Dermis microvascular lymphatic vessel endothelial cell (primary cell): ENCODE measurements at places on chromosomes 2 and 18. TPM values are rescaled to one million over a fixed set of nuclear protein-coding genes. Genes with fewer than 3 reads are reported as not detected.

- no peak for DNase-seq
Measured at GRCh38 chr2:42443718-42444399, 49.9 kb downstream of the KCNG3 start.

DNA sequence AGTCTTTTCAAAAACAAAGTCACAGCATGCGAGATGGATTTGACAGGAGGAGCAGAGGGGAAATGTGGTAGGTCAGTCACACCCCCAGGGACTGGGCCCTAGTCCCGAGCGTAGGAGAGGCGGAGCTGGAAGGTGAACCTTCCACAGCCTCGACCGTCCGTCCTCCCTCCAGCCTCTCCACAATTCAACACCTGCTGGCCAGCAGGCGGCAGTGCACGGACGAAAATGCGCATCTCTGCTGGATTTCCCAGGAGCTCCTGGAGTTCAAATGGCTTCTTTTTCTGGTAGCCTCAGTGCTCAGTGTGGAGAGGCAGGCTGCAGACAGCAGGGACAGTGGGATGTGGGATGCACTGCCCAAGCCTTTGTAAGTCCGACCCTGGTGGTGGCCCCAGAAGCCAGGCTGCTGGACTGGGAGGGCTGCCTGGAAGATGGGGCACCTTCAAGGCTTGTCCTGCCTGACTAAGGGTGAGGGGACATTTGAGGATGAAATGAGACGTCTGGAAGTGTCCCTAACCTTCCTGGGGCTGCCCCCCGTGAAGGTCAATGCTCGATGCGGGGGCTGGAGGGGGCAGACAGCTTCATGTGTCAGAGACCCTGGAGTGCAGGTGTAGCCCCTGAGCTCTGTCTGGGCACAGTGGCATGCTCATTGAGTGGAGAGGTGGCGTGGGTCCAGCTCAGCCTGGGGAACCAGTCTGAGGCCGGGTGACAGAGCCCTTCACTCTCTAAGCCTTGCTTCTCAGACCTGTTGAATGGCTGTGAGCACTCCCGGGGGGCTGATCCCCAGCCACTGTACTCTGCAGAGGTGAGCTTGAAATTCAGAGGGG, 189.5 kb downstream of the TFCP2L1 start:
- peak; percentile 58 for DNase-seq

DNA sequence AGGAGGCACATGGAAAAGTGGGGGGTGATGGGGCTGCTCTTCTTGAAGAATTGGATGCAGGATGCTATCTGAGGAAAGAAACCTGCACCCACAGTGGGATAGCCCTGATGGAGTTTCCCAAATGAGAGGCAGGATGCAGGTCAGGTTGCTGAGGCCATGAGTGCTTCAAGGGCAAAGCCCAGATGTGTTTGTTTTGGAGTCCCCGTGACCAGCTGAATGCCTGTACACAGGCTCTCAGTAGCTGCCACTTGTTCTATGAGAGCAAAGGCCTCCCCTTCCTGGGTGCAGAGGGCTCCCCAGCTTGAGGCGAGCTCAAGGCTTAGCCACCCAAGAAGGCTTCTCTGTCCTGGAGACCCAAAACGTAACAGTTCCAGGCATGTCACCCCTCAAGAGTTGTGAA, 192.7 kb downstream of the SEPTIN10 start:
- DNase-seq = no peak

DNA sequence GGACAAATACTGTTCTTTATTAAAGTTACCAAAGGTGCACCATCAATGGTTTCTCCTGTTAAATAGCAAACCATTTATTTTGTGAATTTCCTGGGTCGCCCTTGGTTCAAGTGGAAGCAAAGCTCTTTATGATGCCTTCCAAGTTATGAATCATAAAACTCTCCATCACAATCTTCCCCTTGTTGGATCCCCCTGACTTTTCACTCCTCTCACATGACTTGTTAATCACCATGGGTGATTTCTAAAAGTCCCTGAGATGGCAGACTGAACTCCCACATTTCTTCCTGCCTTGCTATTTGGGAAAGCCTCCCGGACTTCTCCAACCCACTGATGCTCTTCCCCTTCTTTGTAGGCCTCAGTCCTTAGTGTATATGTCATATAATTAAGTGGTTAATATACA, 176.0 kb downstream of the THADA start:
- no peak for DNase-seq

GRCh38 chr2:16466133-16466820, 199.4 kb downstream of the CYRIA start:
- DNase-seq = no peak

- DNase-seq = no peak
Measured at GRCh38 chr2:111157071-111157661, 36.5 kb downstream of the BCL2L11 start.

DNA sequence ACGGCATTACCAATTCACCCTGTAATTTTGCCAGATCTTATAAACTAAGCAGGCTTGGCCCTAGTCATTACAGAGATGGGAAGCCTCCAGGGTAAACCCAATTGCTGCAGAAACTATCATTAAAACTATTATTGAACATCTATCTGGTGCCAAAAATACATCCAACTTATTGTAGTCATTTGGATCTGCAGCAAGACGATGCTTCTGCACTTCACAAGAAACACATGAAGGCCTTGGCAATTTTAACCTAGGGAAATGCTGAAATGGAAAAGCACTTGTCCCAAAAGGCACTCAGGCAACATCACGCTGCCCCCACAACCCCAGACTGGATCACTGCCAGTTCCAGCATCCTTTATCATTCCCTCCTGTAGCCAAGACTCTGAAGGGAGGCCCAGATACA, 85.3 kb upstream of the ACVR2A start:
- no peak for DNase-seq

DNA sequence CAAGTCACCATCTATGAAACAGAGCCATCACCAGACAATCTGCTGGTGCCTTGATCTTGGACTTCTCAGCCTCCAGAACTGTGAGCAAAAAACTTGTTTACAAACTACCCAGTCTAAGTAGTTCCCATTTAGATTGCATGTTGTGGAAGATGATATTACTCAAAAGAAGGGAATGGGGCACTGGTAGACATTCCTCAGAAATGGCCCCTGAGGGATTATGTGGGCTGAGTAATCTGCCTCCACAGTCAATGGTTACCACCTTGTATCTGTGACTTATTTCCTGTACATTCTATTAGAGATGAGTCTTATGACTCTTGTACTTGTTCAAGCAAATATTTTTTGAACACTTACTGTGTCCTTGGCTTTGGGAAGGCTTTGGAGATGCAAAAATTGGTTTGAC, 160.4 kb downstream of the NUP35 start:
- no peak for DNase-seq

DNA sequence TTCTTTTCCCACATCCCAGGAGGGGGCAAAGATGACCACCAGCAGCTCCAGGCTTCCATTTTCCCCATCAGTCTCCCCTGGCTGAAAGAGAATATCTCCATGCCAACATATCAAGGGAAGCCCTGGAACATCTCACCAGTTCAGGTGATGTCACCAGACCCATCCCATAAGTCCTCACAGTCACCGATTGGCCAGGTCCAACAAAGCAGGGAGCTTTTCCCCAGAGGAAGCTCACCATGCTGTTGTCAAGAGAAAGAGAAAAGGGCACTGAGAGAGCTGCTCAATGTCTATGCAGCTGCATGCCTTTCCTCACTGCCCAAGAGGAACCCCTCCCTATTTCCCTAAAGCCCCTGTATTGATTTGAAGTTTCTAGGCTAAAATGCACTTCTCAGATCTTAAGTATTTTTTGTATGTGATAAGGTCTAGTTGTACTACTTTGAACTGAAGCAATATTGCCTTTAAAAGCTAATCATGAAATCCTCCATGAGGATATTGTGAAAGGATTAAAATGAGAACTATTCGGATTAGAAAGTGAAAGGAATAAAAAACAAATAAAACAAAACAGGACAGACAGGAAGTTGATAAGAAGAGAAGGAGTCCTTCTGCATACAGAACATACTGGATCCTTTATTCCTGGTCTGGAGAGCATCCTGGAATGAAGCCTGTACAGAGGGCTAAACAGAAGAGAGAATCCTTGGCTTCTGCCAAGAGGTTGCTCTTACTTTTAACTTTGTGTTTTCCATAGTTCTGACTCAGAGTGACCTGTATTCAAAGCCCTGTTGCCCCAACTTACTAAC, 45.2 kb upstream of the CTIF start:
- no peak for DNase-seq

DNA sequence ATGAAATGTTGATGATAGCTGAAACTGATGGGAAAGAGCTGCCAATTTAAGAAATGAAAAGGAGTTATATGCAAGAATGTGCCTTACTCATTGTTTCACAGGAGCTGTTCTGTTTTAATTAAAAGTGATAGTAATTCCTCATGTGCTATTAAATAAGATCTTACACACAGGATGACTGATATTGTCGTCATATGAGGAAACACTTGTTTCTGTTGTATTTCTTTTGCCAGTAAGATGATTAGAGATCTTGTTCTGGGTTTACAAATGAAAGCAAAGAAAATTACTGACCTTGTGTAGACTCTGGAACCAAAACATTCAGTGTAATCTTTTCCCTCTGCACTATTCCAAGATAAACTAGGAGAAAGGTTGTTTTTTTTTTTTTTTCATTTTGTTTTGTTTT, 123.6 kb downstream of the MAP3K20 start:
- DNase-seq = no peak

DNA sequence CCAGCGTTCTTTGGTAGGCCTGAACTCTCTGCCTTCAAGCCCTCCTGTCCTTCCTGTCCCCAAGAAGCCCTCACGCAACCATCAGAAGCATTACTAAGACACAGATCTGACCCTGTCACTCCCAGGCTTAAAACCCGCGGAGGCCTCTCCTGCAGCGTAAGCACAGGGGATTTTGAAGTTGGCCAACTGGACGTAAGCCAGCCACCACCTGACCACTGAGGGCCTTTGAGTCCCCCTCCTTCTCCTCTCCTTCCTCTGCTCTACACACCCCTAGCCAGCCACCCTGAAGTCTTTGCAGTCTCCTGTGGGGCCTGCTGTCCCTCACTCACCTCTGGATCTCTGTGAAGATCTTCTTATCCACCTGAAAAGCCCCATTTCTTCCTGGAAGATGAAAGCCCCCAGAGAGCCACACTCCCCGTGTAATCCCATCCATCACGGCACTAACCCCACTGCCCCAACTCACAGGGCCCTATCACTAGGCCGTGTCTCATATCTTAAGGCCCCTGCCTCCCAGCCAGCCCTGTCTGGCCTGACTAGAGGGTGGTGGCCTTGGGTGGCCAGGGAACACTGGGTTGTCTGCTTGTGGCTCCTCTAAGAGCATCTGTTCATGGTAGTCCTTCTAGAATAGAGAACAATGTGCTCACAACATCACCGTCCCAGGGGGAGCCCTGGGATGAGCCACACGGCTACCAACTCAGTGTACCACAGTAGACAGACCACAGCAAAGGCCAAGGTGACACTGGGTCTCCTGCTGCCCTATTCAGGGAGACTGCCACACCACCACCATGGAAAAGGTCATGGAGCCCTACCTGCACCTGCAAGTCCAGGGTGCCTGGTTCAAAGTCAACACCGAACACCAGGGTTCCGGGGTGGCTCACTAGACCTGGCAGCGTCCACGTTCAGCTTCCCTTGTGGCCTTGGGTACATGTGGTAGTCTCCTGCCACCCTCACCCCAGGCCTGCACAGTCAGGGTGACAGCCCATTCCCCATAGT, 191.6 kb downstream of the ZBTB7C start:
- DNase-seq = no peak

DNA sequence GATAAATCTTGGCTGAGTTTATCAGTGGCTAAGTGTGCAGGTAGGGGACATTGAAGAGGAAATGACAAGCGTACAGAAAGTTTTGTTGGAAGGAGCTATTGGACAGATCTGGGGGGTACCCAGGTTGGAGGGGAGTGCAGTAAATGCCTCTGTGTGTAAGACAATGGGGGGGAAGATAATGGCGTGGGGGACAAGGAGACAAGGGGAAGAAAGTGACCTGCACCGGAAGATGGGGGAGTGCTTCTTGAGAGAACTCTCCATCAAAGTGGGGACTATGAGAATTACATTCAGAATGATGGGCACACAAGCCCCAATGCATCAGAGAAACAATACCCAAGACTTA, 190.0 kb downstream of the ALPK2 start:
- DNase-seq = no peak

DNA sequence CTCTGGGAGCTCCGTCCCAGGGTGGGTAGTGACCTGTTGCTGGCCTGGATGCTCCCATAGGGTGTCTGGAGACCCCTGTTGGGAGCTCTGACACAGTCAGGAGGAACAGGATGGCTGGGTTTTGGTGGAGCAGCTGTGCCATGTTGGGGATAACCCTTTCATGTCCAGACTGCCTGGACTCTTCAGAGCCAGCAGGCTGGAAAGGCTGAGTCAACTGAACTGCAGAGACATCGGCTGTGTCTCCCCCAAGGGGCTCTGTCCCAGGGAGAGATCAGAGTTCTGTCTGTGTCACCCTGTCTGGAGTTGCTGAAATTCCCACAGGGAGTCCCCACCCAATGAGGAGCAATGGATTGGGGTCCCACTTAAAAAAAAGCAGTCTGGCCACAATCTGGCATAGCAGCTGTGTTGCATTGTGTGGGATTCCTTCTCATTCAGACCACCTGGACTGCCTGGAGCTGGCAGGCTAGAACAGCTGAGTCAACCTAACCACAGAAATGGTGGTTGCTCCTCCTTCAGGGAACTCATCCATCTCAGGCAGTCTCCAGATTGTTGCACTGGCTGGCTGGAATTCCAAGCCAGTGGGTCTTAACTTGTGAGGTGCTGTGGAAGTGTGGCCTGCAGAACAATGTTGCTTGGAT, 37.2 kb downstream of the AGPS start:
- DNase-seq = no peak

DNA sequence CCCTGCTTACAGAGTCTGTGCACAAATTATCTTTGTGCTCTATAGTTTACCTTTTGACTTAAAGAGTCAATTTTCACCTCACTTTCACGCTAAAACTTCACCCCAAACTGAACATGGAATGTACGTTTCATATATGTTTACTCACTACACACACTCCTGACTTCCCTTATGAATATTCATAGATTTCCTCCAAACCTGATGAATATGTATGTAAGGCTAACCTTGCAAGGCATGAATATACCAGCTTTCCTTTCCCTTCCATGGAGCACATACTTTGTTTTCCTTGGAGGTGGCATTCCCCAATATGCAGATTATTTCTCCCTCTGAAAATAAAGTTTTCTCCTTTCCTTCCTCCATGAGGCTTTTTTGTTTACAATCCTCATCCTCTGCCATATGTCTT, 48.4 kb upstream of the GPR39 start:
- DNase-seq = no peak

DNA sequence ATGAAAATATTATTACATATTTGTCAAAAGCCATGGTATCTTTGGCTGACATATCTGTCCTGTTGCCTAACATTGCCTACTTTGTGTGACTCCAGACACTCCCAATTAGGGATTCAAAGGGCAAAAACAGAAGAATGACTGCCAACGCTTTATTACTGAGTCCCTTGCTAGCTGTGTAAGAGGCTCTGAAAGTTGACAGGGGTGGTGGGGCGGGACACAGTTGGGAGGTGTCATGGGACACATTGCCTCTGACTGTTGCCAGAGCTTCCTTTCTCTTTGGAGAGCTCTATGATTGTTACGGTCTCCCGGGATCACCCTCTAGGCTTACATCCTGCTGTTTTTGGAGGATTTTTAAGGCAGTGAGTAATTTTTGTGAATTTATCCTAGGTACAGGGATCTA, 249.6 kb upstream of the ACVR2A start:
- no peak for DNase-seq

Gene ZNF236
- 3.9 and 7.1 TPM in 2 replicates for total RNA-seq

Gene TET3
- 3.3 and 5.8 TPM in 2 replicates for total RNA-seq

Gene DSG2
- total RNA-seq = 3.3 and 22.3 TPM in 2 replicates

Gene DLGAP1
- under 0.01 and 0.13 TPM in 2 replicates for total RNA-seq

Gene LDAH
- total RNA-seq = 16.4 and 17.3 TPM in 2 replicates

Gene HDHD2
- 11.6 and 12.9 TPM in 2 replicates for total RNA-seq

Gene DUSP19
- 2.1 and 2.4 TPM in 2 replicates for total RNA-seq
